DMS53 (cell line): ENCODE measurements at places on chromosomes 2 and 18.
A peak's percentile ranks its signal among the peaks of the same experiment; 100 is the strongest.

GRCh38 chr2:73975731-73976130 is 9.0 kb upstream of the TET3 start:
- DNase-seq = no peak

DNA sequence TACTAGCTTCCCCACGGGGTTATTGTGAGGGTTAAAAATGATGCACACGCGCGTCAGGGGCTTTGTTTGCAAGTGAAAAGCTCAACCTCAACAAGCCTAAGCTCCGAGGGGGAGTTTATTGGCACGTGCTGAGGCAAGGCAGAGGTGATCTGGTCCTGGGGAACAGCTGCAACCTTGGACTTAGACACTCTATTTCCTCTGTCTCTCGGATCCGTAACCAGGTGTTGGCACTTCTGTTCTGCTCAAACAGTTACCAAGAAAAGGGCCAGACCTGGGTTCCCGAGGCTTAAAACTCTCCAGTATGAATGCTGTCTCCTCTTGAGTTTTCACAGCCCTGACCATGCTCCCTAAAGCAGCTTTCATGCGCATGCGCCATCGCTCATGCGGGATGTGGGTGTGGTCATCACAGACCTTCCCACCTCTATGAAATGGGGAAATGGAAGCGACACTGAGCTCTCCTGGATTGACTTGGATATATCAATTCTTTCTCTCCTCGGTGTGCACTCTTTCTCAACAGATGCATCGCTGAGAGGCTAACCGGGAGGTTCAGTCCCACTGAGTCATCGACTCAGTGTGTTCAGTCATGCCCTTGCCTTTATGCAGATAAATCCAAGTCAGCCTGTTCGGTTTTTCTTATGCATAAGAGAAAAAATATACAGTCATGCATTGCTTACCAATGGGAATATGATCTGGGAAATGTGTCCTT is 19.9 kb upstream of the RAB31 start:
- peak; percentile 90 for DNase-seq

- no peak for DNase-seq
Observed at GRCh38 chr2:41741951-41742595, 305.7 kb upstream of the PKDCC start.

DNA sequence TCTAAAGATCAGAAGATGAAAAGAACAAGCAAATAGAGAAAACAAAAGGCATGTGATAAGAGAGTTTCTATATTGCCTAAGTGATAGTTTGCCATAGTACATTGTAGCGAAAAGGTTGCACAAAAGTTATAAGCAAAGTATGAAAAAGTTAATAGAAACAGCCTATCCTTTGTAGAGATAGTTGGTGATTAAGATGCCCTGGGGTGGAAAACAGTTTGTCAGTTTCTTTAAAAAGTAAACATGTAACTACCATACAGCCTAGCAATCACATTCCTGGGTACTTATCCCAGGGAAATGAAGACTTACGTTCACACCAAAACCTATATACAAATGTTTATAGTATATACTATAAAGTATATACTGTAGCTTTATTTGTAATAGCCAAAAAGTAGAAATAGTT is 16.9 kb upstream of the DAPL1 start:
- DNase-seq = no peak

DNA sequence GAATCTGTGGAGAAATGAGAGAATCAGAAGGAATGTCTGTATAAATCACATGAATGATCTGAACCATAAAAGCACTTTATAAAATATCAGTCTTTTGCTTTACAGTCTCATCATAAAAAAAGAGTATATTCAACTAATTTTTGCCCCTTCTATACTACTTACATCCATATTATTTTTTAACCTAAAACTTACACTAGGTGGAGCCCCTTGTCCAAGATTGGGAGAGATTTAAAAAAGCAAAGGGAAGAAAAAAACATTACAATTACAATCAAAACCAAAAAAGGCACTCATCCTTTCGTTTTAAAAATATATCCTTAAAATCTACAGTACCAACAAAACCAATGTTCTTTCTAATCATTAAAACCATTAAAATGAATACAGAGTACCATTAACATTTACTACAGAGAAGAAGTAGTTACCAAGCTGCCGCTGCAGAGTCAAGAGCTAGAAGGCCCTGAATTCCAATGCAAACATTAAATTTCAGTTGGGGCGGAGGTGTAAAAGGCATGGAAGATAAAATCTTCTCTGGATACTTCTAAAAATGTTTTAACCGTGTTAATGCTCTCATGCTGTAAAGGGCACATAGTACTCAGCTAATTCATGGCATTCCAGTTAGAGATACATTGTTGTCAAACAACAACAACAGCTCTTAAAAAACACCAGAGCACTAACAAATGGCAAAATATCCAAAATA is 56.7 kb upstream of the EPB41L3 start:
- DNase-seq = peak; percentile 77

- no peak for DNase-seq
Observed at GRCh38 chr18:10893196-10893595, 256.2 kb downstream of the PIEZO2 start.

DNA sequence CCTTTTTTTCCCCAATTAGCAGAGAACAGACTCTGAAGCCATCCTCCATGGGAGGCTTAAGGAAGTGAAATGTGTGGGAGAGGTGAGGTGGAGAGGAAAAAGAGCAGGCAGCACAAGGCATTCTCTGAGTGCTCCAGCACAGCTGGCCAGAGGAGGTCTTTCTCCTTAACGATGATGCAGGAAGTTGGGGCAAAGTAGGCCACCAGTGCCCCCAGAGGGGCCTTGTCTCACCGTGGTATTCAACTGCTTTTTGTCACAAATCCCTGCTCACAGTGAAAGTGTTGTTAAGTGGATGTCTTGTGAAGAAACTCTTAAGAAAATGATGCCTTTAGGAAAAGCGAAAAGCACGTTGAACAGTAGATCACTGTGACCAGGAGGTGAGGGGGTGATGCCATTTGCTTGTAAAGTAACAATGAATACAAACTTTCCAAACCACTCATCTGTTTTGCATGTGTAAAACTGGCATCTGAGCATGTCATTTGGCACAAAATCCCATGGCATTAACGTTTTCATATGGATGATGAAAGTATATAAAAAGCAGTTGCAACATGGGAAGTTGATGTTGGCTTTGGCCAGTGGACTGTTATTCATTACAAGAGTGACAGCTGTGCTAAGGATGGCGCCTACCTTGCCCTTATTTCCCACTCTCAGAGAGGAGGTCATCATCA is 49.2 kb upstream of the CDC42EP3 start:
- no peak for DNase-seq

DNA sequence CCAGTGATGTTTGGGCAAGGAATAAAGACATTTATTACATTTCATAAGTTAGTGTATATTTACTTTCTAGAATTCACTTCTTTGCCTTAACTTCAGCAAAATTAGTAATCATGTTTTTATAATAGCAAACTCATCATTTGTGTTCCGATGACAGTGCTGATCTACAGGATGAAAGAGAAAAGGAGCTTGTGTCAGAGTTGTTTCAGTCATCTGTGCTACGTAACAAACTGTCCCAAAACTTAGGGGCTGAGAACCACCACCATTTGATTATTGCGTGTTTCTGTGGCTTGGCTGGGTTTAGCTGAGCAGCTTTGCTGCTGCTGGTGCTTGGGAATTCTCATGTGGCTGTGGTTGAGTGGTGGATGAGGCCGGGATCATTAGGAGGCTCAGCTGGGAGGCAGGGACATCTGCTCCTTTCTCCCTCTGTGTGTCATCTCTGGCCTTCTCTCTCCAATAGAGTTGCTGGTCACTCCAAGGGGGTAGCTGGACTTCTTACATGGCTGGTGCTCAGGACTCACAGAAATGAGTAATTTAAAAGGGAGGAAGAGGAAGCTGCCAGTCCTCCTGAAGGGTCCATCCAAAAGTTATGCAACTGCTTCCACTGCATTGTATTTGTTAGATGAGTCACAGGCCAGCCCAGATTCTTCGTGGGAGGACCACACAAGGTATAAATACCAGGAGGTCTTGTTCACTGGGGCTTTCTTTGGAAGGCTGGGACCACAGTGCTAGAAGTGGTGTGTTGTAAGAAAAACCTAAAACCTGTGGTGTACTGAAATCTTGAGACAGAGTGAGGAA is 43.4 kb upstream of the HAAO start:
- no peak for DNase-seq
